ENCODE measurements at places on chromosomes 11 and 22.

- no peaks in the 10 kb centered on the region for H3K27me3 ChIP-seq
- H3K36me3 ChIP-seq, result no peaks in the 10 kb centered on the region
- DNase-seq, result no peak
- no peak overlapping the region for H3K4me3 ChIP-seq
- no peaks in the 10 kb centered on the region for H3K4me1 ChIP-seq
- no peak overlapping the region for H3K27ac ChIP-seq
Observed at GRCh38 chr11:122319691-122320620, 203.9 kb upstream of the BLID start.

DNA sequence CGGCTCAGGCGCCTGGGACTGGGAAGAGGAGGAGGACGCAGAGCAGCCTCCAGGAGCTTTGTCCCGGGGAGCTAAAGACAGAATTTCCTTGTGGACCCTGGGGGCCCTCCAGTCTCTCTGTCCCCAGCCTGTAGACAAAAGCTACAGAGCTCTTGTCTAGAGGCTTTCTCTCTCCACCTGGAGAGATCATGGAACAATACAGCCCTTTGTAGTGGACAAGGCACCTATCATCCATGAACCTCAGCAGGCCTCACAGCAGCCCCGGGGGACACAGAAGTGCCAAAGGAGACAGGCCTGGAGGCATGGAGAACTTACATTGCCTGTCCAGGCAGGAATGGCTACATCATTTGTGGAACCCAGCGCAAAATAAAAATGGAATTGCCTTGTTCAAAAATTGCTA, 55.7 kb upstream of the TTLL12 start:
- no peaks in the 10 kb centered on the region for H3K36me3 ChIP-seq
- no peaks in the 10 kb centered on the region for H3K4me1 ChIP-seq
- no peak overlapping the region for H3K27ac ChIP-seq
- peaks cover 21% of the 10 kb centered on the region for H3K27me3 ChIP-seq
- H3K4me3 ChIP-seq, result no peak overlapping the region
- DNase-seq, result no peak

DNA sequence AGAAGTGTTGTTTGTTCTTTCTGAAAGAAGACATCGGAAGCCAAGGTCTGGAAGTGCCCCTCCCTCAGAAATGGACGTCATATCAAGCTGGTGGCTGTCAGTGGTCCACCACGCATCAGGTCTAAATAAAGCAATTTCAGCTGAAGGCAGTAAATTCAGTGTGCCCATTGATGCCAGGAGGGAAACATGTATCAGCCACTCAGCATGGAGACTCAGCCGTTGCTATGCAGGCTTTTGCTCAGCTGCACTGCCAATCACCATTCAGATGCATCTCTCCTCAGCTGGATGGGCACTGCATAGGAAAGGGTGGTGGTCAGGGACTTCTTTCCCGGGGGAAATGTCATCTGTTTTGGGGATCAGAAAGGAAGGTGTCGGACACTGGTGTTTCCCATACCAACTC, 878.2 kb downstream of the NTM start:
- no peak for DNase-seq
- no peaks in the 10 kb centered on the region for H3K4me1 ChIP-seq
- H3K27me3 ChIP-seq, result no peaks in the 10 kb centered on the region
- H3K27ac ChIP-seq, result no peak overlapping the region
- no peaks in the 10 kb centered on the region for H3K36me3 ChIP-seq
- H3K4me3 ChIP-seq, result no peak overlapping the region

DNA sequence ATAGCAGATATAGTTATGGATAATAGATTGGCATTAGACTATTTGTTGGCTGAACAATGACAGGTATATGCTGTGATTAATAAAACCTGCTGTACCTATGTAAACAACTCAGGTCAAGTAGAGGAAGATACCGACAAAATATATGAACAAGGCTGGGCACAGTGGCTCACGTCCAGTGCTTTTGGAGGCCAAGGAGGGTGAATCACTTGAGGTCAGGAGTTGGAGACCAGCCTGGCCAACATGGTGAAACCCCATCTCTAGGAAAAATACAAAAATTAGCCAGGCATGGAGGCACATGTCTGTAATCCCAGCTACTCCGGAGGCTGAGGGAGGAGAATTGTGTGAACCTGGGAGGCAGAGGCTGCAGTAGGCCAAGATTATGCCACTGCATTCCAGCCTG, 14.0 kb upstream of the CHKA start:
- no peaks in the 10 kb centered on the region for H3K27me3 ChIP-seq
- no peaks in the 10 kb centered on the region for H3K36me3 ChIP-seq
- no peak overlapping the region for H3K4me3 ChIP-seq
- DNase-seq, result no peak

- DNase-seq, result no peak
- no peaks in the 10 kb centered on the region for H3K4me1 ChIP-seq
- H3K27ac ChIP-seq, result no peak overlapping the region
- H3K36me3 ChIP-seq, result no peaks in the 10 kb centered on the region
Observed at GRCh38 chr11:122213171-122213570, 97.2 kb upstream of the BLID start.

GRCh38 chr11:27355575-27356104, 7.4 kb downstream of the CCDC34 start:
- no peak for DNase-seq
- no peaks in the 10 kb centered on the region for H3K36me3 ChIP-seq
- no peak overlapping the region for H3K4me3 ChIP-seq

DNA sequence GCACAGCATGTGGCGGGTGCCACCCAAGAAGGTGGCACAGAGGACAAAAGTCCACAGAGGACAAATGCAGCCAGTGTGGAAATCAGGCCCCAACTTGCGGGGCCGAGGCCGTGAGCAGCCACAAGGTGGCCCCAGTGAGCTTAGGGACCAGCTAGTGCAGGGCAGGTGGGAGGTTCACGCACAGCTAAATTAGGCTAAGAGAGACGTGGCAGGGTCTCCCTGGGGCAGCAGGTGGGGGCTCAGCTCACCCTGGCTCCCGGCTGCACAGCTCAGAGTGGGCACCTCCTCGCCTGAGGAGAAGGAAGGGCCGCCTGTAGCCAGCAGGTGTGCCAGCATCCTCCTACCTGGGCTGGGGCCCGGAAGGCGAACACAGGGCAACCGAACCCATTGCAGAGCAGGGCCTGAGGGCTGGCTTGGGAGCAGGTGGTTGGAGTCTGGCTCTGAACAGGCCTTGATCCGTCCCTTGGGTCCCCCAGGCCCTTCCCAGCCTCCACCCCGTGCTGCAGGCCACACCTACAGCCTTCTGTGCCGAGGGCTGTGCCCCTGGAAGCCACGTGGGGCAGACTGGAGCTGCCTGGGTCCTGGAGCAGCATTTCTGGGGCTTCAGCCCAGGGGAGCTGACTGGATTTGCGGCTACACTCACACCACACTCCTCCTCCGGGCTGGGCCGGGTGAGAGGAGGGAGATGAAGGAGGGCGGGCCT, 26.1 kb upstream of the CELSR1 start:
- H3K4me3 ChIP-seq, result peak overlapping the region; percentile 59
- peaks cover 9% of the 10 kb centered on the region for H3K4me1 ChIP-seq
- no peaks in the 10 kb centered on the region for H3K36me3 ChIP-seq
- no peak for DNase-seq

DNA sequence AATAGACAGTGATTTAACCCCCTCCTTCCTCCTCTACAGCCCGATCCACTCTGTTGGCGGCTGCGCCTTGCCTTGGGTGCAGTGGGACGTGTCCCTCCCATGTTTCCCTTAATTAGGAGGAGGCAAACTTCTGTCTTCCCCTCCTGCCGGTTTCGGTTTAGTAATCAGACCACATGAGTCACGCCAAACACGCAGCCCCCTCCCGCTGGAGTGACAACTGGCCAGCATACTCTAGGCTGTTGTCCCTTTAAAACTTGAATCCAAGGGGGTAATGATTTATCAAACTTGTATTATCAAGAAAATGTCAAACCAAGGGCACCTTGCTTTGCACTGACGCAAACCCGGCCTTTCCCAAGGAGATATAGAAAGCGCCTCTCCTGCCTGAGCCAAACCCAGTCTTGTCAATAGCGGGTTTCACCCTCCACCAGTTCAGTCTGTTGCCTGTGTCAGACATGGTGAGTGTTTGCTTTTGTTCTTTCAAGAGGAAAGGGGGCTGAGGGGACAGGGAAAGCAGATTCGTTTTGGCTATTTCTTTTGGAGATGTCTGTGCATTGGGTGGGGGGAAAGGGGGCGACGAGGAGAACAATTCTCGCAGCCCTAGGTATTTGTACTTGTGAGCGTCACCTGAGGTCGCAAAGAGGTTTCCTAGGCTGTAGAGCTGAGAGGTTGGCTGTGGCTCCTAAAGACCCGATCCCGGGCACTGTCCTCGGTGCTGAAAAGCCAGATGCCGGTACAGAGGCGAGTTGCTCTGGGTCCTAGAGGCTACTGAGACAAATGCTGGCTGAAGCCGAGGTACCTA, at the start of gene SLC6A5:
Gene SLC6A5 (plus strand): TSS at position 388 of the 799 bp plus-strand sequence. CDS start 65 bp downstream, at position 453.
- no peak for DNase-seq
- H3K27ac ChIP-seq, result no peak within 1 kb of the TSS
- no peak within 1 kb of the TSS for H3K4me3 ChIP-seq
- H3K36me3 ChIP-seq, result no peaks in the 10 kb centered on the region
- peaks cover 5% of the 10 kb centered on the region for H3K4me1 ChIP-seq
- peaks cover 97% of the 10 kb centered on the region for H3K27me3 ChIP-seq

GRCh38 chr11:134527382-134528243, 115.6 kb upstream of the B3GAT1 start:
- no peak for DNase-seq
- no peak overlapping the region for H3K27ac ChIP-seq
- no peaks in the 10 kb centered on the region for H3K36me3 ChIP-seq

- H3K27me3 ChIP-seq, result peaks cover 10% of the 10 kb centered on the region
- H3K27ac ChIP-seq, result no peak overlapping the region
- no peaks in the 10 kb centered on the region for H3K4me1 ChIP-seq
- H3K4me3 ChIP-seq, result no peak overlapping the region
- no peak for DNase-seq
- H3K36me3 ChIP-seq, result no peaks in the 10 kb centered on the region
Observed at GRCh38 chr11:120199613-120200012, 11.2 kb upstream of the OAF start.

- DNase-seq, result no peak
- no peak overlapping the region for H3K4me3 ChIP-seq
- no peak overlapping the region for H3K27ac ChIP-seq
- peaks cover 14% of the 10 kb centered on the region for H3K4me1 ChIP-seq
Observed at GRCh38 chr11:27912916-27913315, 195.0 kb downstream of the KIF18A start.

DNA sequence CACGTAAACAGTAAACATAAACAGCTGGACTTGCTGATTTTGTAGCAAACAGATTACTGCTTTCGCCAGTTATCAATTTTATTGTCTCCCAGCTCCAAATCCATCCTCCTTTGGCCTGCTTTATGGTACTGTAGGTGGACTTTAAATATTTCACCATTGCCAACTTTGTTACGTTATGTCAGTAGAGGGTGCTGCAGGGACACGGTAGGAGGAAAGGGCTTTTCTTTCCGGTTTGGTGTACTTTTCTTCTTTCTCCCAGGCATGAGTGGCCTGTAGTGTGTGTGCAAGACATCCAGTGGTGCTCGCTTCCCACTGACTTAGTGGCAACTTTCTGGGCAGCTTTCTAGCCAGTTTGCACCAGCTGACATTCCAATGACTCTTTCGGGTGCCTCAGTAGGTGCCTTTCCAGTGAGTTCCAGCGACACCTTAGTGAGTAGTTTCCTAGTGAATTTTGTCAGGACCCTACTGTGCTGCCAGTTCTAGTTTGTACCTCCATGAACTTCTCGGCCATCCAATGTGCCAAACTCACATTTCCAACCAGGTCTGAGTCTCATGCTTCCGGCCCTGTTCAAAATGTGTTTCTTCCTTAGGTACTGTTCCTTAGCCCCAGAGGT, 267.6 kb upstream of the TENM4 start:
- no peak overlapping the region for H3K4me3 ChIP-seq
- no peaks in the 10 kb centered on the region for H3K4me1 ChIP-seq
- DNase-seq, result no peak
- H3K27me3 ChIP-seq, result no peaks in the 10 kb centered on the region
- no peak overlapping the region for H3K27ac ChIP-seq

DNA sequence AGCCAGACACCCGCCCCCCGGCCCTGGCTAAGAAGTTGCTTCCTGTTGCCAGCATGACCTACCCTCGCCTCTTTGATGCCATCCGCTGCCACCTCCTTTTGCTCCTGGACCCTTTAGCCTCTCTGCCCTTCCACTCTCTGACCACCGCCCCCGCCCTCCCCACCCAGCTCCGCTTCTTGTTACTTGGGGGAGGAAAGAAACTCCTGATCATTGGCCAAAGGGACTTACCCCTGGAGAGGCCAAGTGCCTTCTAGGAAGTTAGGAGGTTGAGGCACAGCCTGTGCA, at the start of gene PRR33:
Gene PRR33 (minus strand): TSS at position 65 of the 285 bp plus-strand sequence. CDS start 1,311 bp downstream, outside the sequence.
- no peak for DNase-seq
- H3K4me3 ChIP-seq, result no peak within 1 kb of the TSS
- no peaks in the 10 kb centered on the region for H3K36me3 ChIP-seq
- no peaks in the 10 kb centered on the region for H3K4me1 ChIP-seq
- no peak within 1 kb of the TSS for H3K27ac ChIP-seq

DNA sequence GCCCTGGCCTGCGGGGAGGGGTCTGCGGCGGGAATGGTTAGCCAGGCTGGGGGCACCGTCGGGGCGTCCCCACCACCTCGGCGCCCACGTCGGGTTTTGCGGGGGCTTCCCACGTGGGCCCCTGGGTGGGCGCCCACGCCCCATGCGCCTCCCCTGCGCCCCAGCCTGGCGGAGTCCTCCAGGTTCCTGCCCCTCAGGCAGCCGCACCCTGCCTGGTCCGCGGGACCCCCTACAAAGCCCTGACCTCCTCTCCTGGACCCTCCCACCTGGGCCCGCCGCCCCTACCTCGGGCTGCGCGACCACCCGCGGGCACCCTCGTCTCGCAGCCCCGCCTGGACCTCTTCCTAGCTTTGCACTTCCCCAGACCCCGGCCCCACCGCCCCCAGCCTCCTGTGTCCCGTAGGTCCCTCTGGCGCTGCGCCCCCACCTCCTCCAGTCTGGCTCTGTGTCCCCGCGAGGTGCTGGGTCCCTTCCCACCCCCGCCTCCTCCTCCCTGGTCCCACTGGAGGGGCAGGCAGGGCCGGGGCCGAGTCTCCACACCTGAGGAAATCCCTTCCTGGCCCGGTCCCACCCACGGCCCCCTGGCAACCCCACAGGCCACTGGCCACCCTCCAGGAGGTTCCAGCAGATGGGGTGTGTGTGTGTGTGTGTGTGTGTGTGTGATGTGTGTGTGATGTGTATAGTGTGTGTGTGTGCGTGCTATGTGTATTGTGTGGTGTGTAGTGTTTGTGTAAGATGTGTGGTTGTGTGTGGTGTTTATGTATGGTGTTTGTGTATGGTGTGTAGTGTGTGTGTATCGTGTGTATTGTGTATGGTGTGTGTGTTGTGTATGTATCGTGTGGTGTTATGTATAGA, 11.8 kb downstream of the PIM3 start:
- H3K36me3 ChIP-seq, result no peaks in the 10 kb centered on the region
- DNase-seq, result no peak
- H3K4me3 ChIP-seq, result no peak overlapping the region
- no peak overlapping the region for H3K27ac ChIP-seq
- peaks cover 15% of the 10 kb centered on the region for H3K4me1 ChIP-seq

DNA sequence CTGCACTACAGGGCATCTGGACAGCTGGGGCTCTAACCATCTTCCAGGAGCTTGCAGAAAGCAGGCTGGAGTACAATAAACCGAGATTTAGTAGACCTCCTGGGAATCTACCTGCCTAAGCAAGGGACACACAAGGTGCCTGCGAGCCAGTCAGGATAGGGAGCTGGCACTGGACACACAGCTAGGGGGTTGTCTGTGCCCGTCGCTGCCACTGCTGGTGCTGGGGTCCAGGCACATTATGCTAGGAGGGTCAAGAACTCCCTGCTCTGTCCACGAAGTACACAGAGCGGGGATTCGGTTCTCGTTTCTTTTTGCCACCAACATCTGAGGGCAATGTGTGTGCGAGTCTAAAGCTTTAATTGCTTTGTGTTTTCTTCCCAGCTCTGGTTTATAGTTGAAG, 4.2 kb downstream of the RIC8A start:
- no peak for DNase-seq
- no peak overlapping the region for H3K4me3 ChIP-seq
- H3K27ac ChIP-seq, result no peak overlapping the region
- H3K36me3 ChIP-seq, result peaks cover 38% of the 10 kb centered on the region
- no peaks in the 10 kb centered on the region for H3K27me3 ChIP-seq
- H3K4me1 ChIP-seq, result peaks cover 16% of the 10 kb centered on the region
